ENCODE measurements at places on chromosomes 2 and 18.

DNA sequence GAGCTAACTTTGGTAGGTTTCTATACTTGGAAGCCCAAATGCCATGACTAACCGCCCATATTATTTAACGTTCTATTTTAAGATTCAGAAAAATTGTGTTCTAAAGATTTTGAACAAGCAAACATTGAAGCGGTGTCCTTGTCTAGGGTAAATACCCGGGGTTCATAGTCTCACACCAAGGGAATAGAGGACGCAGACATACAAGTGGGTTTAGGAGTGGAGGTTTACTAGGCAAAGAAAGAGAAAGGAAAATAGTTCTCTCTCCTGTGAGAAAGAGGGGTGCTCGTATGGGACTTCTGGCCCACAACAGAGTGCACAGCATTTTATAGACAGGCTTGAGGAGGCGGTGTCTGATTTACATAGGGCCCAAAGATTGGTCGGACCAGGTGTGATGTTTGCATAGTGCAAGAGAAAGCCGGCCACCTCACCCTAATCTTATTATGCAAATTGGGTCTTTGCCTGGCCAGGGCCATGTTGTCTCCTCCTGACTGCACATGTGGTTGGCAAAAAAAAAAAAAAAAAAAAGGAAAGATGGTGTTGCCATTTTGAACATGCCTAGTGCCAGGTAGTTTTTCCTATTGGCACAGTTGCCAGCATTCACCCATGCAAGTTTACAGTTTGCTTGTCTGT lies 1062.6 kb downstream of the LRP1B start:
- no peak for DNase-seq

DNA sequence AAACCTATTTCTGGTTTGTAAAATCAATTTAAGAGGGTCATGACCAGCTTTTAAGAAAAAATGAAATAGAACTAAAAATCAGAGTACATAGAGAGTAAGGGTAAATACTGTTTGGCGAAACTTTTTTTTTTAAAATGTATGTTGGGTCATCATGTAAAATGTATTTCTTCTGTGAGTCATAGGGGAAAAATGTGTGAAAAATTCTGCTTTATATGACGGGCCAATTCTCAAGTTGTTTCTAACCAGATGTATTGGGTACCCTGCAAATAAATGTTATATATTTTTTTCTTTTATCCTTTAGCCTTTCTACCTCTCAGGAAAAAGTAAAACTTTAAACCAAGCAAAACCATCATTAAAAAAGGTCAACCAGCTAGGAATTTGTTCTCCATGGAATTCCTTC lies 13.9 kb downstream of the AFTPH start:
- no peak for DNase-seq

- DNase-seq, result no peak
Observed at GRCh38 chr18:31576670-31577069, 15.0 kb upstream of the TTR start.

GRCh38 chr18:31880186-31880898 lies 62.6 kb downstream of the TRAPPC8 start:
- no peak for DNase-seq

DNA sequence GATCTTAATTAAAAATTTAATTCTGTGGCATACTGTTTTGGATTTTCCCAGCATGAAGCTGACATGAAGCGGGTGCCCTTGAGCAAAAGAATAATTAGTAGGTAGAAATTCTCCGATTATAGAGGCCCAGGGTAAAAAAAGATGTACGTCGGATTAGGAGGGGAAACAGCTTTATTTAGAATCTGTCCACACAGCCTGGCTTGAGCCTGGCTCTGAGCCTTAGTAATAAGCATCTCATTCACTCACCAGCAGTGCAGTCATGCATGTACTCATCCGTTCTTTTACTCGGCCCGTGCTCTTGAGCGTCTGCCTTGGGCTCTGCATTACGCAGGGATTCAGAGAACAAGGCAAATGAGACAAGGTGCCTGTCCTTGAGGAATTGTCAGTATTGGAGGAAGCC lies 219.3 kb downstream of the AGAP1 start:
- no peak for DNase-seq

DNA sequence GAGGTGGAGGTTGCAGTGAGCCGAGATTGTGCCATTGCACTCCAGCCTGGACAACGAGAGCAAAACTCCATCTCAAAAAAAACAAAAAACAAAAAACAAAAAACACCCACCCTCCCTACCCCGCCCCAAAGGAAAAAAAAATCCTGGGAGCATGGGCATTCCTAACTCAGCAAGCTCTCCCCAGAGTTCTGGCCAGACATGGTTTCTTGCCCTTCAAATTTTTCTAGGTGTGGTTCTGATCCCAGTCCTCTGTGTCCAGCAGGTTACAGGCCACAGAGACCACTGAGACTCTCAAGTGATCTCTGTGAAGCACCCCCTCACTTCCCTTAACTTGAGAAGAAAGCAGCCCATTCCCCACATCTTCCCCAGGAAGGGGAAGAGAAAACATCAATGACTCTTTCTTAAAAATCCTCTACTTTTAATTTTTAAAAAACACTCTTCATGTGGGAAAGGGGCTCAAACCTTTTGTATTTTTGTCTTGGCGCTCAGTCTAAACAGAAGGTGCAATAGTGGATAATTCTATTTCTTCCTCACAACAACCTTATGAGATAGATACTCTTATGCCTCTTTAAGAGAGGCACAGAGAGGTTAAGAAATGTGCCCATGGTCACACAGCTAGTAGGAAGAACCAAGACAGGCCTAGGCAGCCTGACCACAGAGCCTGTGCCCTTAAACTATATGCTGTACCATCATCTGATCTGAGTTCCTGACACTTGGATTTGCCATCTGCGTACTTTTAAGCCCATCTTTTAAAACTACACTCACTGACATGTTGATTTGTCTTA lies 6.9 kb upstream of the KCNE4 start:
- DNase-seq, result no peak

DNA sequence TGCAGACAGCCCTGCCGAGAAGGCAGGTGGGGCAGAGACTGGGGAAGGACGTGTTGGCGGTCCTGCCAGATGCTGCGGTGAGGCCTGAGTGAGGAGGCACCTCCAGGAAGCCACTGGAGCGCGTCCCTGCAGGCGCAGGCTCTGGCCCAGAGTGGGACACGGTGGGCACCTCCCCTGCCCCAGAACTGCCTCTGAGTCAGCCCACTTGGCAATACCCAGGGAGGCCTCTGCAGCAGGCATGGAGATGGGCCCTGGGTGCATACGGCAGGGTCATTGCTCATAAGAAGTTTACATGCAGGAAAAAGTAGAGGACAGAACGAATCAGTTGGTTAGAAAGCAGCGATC lies 195.9 kb downstream of the TFCP2L1 start:
- no peak for DNase-seq

DNA sequence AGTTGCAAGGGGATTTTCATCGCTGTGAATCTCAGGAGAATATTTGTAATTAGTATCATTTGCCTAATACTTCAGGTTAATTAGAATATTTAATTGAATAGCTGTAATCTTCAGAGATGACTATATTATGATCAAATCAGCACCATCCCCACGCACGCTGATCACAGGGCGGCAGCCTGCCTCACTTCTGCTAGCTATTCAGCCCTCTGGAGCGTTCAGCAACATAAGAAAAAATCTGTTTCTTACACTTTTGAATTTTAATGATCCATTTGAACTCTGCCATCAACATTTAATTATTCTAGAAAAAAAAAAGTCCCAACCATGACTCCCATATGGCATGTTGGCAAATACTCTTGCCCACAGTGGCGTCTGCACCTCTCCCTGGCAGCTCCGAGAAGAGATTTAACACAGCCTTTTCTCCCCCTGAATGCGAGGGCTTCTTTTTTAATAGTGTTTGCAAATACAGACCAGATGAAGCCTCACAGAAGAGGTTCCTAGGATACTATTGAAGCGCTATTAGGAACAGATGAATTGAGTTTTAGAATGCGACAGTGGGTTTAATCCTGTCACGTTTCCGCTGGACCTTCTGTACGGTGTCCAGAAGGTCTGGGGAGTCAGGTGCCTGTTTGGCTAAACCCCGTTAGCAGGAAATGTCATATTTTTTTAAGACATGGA lies 731.9 kb upstream of the SALL3 start:
- DNase-seq, result no peak

GRCh38 chr2:10162586-10163497 lies 40.3 kb downstream of the RRM2 start:
- no peak for DNase-seq

- DNase-seq, result no peak
Observed at GRCh38 chr2:32485399-32485798, 128.6 kb downstream of the BIRC6 start.

- DNase-seq, result no peak
Observed at GRCh38 chr2:226256709-226257376, 542.8 kb downstream of the IRS1 start.

- no peak for DNase-seq
Observed at GRCh38 chr2:62314291-62314690, 118.4 kb downstream of the B3GNT2 start.

Measured in sciatic nerve (tissue), 2 donors.